ENCODE measurements at places on chromosomes 13 and 19. TPM values are rescaled to one million over a fixed set of nuclear protein-coding genes. Genes with fewer than 3 reads are reported as not detected.

DNA sequence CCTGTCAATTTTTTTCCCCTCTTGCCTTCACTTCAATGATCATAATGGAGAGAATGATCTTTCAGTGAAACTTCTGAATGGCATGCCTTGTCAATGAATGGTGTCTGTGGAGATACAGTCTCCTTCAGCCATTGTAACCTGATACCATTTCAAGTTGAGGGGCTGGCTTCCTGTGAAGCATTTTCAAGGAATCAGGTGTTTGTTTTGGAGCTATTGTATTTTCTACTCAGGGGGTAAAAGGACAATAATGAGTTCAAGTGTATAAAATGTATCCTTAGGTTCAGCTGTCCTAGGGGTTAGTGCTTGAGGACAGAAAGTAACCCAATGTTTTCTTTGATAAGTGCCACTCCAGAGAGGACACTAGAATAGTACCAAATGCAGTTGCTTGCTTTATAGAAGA, 23.8 kb upstream of the CBY2 start:
- no peak for DNase-seq

- DNase-seq, result no peak
Measured at GRCh38 chr13:28641600-28641926, 17.4 kb upstream of the POMP start.

DNA sequence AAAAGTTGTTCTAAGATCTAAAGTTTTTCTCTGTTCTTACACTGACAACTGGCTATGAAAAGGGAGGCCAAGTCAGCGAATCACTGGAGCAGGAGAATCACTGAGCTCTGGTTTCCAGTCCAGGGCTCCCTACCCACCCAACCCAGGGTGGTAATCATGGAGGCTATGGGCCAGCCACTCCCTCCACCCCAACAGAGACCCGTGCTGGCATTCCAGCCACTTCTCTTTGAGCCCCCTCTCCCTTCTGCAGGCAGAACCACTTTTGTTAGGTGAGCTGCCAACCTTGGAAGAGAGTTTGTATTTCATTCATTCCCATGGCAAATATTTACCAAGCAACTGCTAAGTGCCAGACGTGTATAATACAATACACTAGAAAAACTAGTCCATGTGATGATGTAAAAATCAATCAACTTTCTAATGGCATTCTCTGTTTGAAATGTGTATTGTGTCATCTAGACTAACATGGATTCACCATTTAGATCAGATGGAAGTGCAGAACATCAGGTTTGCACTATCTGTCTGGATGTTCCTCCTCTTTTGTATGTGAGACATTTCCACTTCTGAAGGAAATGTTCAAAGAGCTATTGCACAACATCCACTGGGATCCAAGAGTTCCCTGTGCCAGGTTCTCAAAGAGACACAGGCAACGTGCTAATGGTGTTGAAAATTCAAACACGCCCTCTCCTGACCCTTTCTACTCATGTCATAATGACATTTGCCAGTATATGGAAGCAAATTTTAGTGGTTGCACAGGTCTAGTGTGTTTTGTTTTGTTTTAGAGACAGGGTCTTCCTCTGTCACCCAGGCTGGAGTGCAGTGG, 5.3 kb downstream of the MLNR start:
- no peak for DNase-seq

DNA sequence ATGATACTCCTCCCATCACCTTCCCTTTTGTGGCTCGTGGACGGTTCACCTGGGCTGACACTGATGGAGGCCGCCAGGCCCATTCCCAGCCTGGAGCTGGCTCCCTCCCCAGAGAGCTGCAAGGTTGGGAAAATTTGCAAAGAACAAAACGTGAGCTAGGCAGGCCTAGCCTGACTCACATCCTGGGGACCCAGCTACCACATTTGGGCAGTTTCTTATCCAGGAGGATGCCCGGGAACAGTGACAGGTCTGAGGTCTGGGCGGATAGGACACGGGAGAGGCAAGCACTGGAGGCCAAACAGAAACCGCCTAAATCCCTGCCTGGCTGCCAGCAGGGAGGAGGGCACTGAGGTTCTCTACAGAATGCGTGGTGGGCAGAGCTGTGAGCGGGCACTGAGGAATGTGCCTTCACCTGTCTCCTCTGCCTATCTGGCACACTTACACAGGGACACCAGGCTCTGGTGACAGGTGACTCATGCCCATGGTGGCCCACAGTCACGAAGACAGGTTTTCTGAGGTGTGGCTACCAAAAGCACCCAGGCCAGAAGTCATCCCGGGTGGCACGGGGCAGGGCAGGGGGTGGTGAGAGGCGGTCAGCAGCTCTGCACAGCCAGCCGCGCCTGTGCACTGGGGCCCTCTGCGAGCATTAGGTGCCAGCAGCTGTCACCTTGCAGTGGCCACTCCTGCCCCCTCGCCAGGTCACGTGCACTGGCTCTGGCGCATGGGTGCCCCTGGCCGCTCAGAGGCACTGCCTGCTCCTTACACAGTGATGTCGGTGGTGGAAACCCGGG, 23.2 kb downstream of the SH3GL1 start:
- DNase-seq, result peak; percentile 73

DNA sequence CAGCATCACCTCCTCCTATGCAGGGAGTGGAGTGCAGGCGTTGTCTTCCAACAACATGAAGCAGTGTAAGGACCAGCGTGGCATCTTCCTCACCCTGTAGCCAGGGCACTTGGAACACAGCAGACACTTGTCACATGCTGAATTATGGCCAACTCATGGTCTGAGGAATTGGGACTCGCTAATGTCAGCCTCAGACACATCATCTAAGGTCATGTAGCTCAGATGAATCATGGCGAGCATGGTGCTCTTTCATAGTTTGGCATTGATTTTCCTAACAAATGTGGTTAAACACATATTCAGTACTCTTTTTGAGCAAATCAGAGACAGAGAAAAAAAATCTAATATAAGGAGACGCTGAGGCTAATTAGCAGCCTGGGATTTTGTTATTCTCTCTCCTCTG, 99.6 kb upstream of the SGCG start:
- no peak for DNase-seq

The GPR180 gene
- total RNA-seq, result 5.4 TPM

The ZNF563 gene
- total RNA-seq, result 2.9 TPM

The ZNF431 gene
- total RNA-seq, result 11.1 TPM

The MEIOSIN gene
- total RNA-seq, result not detected

The ICAM4 gene
- total RNA-seq, result 0.57 TPM

The JAK3 gene
- total RNA-seq, result 8.8 TPM

The FCGBP gene
- 42.1 TPM for total RNA-seq

Data from posterior vena cava (tissue), 2 donors.